ENCODE measurements at places on chromosomes 6 and 20. TPM values are rescaled to one million over a fixed set of nuclear protein-coding genes. Genes with fewer than 3 reads are reported as not detected.

ECI2 gene
- 18.7 TPM for total RNA-seq

- H3K4me3 ChIP-seq = no peak overlapping the region
- no peak for DNase-seq
- peaks cover 2% of the 10 kb centered on the region for H3K27me3 ChIP-seq
- H3K36me3 ChIP-seq = no peaks in the 10 kb centered on the region
- no peaks in the 10 kb centered on the region for H3K4me1 ChIP-seq
Measured at GRCh38 chr6:110414669-110415068, 706 bp downstream of the DDO start.

DNA sequence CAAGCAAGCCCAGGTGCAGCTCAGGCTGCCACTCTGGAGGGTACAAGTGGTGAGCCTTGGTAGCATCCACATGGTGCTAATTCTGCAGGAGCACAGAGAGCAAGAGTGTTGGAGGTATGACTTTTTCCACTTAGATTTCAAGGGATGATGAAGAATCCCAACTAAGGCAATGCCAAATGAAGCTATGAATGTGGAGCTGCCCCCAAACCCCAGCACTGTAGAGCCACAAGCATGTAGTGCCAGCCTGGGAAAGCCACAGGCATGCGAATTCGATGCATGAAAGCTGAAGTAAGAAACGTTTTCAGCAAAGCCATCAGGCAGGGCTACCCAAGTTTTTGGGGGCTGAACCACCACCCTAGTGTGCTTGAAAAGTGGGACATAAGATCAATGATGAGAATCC lies 251.1 kb downstream of the HAO1 start:
- no peak overlapping the region for H3K27ac ChIP-seq
- H3K36me3 ChIP-seq = no peaks in the 10 kb centered on the region
- DNase-seq = no peak
- H3K4me1 ChIP-seq = no peaks in the 10 kb centered on the region

DNA sequence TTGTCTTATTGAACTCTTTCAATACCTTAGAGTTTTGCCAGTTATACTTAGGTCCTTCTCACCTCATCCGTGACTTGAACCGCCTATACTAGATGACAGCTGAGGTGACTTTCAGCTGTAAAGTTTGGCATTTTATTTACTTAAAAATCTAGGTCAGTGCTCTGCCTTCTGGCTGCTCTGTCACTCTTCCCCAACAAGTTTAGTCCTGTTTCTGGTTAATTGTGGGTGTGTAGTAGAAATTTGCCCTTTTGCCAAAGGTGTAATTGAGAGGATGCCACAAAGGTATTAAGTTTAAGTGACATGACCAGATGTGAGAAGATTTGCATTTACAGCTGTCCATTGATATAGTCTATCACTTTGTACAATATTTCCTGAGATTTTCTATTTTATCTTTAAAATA lies 106.2 kb downstream of the FARS2 start:
- no peaks in the 10 kb centered on the region for H3K27me3 ChIP-seq
- H3K4me3 ChIP-seq = no peak overlapping the region
- no peak overlapping the region for H3K27ac ChIP-seq
- H3K4me1 ChIP-seq = peaks cover 2% of the 10 kb centered on the region
- no peak for DNase-seq

OR2H2 gene
- total RNA-seq = not detected

DNA sequence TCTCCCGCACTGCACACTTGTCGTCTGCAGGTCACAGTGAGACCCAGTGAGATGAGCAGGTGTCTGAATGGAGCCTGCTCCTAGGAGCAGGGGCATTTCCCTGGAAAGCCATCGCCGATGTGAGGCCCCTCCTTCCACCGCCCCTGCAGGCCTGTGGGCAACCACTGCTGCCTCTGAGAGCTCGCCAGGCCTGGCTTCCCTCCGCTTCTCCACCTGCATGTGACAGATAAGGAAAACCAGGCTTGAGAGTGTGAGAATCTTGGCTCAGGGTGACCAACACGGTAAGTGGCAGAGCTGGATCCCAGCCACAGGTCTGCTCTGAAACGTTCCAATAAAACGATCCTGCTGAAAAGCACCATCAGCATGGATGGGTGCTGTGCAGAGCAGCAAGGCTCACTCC lies 332.8 kb downstream of the CDH4 start:
- DNase-seq = no peak
- no peak overlapping the region for H3K4me3 ChIP-seq
- peaks cover 1% of the 10 kb centered on the region for H3K4me1 ChIP-seq
- no peaks in the 10 kb centered on the region for H3K36me3 ChIP-seq
- H3K27ac ChIP-seq = no peak overlapping the region

- no peak for DNase-seq
- no peaks in the 10 kb centered on the region for H3K27me3 ChIP-seq
- H3K36me3 ChIP-seq = no peaks in the 10 kb centered on the region
- H3K4me3 ChIP-seq = no peak overlapping the region
- H3K27ac ChIP-seq = no peak overlapping the region
Measured at GRCh38 chr20:44008806-44009678, 94.4 kb downstream of the TOX2 start.
